ENCODE measurements at places on chromosomes 4 and X.
A peak's percentile ranks its signal among the peaks of the same experiment; 100 is the strongest.

DNA sequence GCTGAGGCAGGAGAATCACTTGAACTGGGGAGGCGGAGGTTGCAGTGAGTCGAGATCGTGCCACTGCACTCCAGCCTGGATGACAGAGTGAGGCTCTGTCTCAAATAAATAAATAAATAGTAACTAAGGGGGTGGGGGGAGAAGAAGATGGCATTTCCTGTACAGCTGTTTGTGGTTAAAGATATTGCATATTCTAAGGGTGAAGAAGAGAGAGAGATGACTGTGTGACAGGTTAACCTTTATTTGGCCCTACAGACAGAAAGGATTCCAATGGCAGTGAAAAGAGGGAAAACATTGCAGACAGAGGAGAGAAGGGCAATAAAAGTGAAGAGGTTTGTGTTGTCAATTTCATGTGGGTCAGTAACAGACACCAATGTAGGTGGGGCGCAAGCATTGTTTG, 9.4 kb downstream of the TASL start:
- DNase-seq = peak; percentile 35

GRCh38 chr4:3306450-3306849, 13.6 kb downstream of the RGS12 start:
- DNase-seq = no peak

DNA sequence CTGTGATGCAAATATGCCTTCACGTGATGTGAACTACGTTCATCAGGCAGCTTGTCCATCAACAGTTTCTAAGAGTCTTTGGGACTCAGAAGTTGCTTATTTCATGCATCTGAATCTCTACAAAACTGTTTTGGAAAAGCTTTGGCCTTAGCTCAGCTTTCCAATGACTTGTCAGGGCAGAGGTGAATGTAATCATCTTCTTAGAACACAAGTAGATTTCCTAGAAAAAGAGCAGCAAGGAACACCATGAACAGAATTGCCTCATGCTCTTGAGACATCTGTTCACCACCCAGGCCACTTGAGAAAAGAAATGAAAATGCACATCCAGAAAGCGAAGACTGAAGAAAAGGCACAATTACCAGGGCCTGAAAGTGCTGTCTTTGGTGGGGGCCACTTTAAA, 105.8 kb upstream of the PDHA1 start:
- DNase-seq = no peak

DNA sequence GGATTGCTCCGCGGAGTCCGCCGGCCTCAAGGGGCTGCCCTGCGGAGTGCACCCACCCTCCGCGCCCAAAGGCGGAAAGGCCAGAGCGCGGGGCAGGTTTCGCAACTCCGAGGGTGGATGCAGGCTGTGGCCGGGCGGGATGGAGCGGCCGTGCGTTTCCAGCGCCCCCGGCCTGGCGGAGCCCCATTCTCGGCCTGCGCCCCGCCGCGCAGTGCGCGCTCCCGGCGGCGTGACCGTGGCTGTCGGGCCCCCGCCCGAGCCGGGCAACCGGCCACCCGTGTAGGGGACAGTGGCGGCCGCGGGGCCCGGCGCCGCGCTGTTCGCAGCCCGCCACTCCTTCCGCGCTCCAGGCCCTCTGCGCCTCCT, 331 bp downstream of the SETD7 start:
- no peak for DNase-seq

GRCh38 chr4:98006060-98006459, 137.2 kb downstream of the STPG2 start:
- no peak for DNase-seq

DNA sequence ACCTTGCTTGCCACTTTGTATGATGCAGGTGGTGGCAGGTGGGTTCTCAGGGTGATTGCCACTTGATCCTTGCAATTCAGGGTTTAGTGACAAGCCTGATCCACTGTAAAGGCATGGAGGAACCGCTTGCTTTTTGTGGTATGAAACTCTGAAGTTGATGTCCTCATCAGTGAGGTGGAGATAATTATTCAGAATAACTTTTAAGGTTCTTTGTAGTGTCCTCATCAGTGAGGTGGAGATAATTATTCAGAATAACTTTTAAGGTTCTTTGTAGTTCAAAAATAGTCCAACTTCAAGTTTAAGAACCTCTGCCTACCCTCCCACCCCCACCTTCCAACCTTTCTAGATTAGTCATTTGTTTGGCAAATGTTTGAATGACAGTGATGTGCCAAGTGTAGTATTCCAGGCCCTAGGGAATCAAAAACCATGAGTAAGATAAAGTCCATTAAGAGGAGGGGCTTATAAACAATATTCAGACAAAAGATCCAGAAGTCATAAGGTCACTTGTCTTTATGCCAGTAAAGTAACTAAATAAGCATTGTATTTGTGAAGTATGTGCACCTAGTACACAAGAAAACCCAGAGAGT, 51.2 kb downstream of the DCUN1D4 start:
- no peak for DNase-seq

GRCh38 chr4:8350841-8351461, 81.4 kb downstream of the HTRA3 start:
- DNase-seq = no peak

DNA sequence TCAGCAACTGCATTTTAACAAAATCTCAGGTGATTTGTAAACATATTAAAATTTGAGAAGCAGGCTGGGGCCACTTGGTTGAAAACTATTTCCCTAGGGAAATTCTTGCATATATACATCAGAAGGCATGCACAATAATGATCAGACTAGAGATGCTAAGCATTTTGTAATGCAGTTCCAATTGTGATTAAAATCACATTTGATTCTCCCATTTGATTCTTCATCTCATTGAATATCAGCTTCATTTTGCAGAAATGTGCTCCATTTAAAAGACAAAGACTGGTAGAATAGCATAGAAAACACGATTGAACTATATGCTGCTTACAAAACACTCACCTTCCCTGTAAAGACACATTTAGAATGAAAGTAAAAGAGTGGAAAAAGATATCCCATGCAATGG, 32.4 kb upstream of the FHIP1A start:
- no peak for DNase-seq

- peak; percentile 57 for DNase-seq
Measured at GRCh38 chr4:24642981-24643547, 58.7 kb upstream of the DHX15 start.

GRCh38 chr4:13977746-13978145, 350.2 kb upstream of the BOD1L1 start:
- DNase-seq = no peak

GRCh38 chrX:48493890-48494364, 14.9 kb upstream of the PORCN start:
- DNase-seq = no peak

- DNase-seq = no peak
Measured at GRCh38 chr4:73006286-73006990, 63.1 kb downstream of the COX18 start.

- DNase-seq = peak; percentile 48
Measured at GRCh38 chr4:135256111-135256510, 1054.5 kb upstream of the PABPC4L start.

GRCh38 chr4:108159845-108160244, 8.9 kb downstream of the LEF1 start:
- no peak for DNase-seq

- no peak for DNase-seq
Measured at GRCh38 chr4:173125216-173125812, 43.3 kb upstream of the GALNT7 start.

DNA sequence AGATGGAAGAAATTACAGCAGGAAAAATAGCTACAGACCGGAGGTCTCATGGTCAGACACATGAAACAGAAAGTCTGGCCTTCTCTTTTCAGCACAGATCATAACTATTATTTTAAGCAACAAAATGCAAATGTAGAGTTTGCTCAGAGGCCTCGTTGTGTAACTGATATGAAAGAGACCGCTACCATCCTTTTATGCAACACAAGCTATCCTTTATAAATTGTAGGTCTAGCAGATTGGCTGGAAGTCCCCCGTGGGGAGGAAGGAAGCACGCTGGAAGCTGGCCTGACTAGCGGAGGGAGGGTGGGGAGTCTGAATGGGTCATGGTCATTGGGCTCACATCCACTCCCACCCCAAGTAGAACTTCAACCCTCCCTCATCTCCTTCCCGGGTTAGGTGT, 27.7 kb downstream of the DMP1 start:
- no peak for DNase-seq

DNA sequence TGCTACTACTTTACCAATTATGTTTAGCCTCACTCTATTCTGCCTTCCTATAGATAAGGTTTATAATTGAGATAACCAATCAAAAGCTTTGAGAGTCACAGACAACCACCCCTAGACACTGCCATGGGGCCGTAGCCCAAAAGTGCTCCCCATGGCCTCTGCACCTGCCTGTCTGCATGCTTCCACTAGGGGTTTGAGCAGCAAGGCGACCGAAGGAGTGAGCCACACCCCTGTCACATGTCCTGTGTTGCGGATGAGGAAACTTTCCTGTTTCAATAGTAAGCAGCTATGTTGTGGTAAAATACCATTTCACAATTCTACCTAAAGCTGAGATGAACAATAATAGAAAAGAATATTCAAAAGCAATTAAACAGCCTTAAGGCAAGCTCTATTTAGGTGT, 856.0 kb upstream of the FRG1 start:
- no peak for DNase-seq

GRCh38 chrX:120781403-120781802, 94.3 kb downstream of the CT47B1 start:
- DNase-seq = no peak

DNA sequence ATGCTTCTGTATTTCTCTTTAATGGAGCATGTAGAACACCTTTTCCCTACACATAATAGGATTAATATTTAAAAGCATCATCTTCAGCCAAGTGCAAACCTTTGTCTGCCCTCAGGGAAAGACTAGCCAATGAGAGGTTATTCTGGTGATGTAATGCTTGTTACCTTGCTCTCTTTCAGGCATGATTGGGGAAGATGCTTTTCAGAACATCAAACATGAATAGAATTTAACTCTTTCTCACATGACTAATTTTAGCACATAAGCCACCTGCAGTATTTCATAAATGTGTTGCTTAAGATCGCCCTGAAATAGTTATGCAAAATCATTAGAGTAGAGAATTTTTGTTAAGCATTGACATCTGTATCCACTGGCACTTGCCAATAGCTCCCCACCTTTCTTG, 10.7 kb upstream of the EPGN start:
- no peak for DNase-seq

- no peak for DNase-seq
Measured at GRCh38 chrX:80807606-80807991, 2.1 kb downstream of the BRWD3 start.

DNA sequence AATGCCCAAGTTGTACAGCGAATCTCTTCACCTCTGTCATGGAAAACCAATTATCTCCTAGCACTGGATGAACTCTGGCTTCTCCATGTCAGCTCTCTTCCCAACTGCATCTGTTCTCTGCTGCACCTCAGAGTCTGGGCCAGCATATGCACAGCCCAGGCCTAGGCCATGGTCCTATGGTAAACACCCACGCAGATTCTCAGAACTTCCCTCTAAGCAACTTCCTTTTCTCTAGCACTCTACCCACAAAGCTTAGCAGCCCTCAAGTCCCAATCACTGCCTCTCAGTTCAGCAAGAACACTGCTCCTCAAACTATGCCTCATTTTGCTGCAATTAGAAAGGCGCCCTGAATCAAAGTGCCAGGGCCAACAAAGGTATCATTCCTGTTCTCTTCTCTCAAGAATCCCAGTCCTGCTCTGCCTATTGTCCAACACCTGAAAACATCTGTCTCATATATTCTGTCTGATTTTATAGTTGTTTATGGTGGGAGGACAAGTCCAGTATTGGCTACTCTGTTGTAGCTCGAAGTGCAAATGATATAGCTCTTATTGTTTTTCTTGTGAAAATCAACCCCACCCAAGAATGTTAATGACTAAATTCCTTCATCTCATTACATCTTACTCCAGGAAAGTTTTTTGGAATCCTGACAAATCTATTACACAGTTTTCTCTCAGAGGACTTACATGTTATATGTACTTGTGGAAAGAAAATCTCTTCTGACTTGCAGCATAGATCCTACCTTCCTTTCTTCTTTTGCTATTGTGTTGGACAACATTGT, 85.4 kb downstream of the DCHS2 start:
- DNase-seq = no peak

- no peak for DNase-seq
Measured at GRCh38 chr4:127759893-127760292, 22.2 kb upstream of the HSPA4L start.

DNA sequence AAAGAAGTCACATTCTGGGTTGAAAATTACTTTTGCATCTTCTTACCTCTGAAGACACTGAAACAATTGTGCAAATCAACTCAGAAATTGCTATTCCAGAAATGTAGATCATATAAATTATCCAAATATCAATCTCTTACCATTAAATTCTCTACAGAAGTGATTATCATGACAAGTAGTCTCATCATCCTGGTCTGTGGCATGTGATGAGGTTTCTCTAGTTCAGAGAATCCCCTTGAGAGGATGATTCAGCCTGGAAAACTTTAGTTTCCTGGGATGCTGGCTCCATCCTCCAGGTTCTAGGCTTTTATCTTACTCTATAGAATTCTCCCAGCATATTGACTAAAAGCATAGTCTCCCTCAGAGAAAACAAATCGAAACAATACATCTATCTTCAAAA, 76.2 kb upstream of the S100G start:
- DNase-seq = peak; percentile 82

GRCh38 chr4:5280828-5281227, 229.5 kb downstream of the STK32B start:
- DNase-seq = no peak

DNA sequence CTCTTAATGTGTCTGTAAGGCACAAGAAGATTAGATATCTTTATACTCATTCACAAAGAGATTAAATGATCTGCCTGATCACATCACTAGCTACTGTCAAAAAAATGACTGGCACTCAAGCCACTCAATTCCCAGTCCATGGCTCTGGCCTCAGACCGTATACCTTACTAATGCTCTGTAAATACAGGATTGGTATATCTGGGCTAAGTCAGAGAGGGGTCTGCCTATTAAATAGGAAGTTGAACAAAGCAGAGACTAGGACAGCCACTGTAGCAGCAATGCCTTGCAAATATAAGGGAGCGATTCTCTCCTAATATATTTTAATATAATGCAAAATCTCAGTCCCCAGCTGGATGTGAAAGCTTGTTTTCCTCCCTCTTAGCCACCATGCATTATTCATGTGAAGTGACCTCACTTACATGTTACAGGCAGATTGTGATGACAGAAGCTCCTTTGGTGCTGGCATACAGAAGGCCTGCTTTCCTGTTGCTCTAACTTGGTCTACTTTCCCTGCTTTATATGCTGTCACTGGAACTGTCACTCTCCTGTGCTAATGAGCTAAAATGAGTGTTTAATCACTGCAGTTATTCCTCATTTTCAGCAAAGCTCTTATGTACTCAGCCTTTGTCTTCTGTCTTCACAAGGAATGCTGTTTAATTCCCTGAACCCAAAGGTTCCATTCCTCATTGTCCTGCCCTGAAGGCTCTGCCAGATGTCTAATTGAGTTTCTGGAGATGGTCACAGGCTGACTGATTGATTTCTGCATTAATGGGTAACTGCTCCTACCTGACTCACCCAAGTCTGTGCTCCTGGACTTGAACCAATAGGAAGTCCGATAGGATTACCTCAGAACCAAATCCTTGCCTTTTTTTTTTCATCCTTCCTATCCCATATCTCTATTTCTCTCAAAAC, 578.2 kb downstream of the KLHL13 start:
- no peak for DNase-seq
